ENCODE measurements at places on chromosomes 5 and 9.

GRCh38 chr5:99694884-99695283 lies 766.1 kb upstream of the CHD1 start:
- DNase-seq = no peak

GRCh38 chr5:177476531-177477233 lies 3.2 kb upstream of the DBN1 start:
- DNase-seq = no peak

- peak; percentile 5 for DNase-seq
These were observed 29.1 kb downstream of the CEL start for GRCh38 chr9:133090752-133091385.

- DNase-seq = no peak
These were observed 66.6 kb upstream of the HAND1 start for GRCh38 chr5:154544646-154545045.

DNA sequence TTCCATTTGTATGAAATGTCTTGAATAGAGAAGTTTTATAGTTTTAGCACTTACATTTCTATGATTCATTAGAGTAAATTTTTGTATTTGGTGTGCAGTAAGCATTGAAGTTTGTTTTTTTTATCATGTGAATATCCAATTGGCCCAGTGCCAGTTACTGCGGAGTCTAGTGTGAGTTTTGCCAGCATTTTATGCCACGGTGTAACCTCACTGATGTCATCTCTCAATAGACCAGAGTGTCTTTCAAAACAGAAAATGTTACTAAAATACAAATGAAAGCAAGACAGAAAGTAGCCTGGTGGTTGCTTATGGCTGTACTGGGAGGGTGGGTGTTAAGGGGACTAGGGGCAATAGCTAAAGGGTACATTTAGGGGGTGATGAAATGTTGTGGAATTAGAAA lies 62.8 kb downstream of the IPPK start:
- no peak for DNase-seq

GRCh38 chr5:126354858-126355731 lies 68.1 kb upstream of the GRAMD2B start:
- no peak for DNase-seq

DNA sequence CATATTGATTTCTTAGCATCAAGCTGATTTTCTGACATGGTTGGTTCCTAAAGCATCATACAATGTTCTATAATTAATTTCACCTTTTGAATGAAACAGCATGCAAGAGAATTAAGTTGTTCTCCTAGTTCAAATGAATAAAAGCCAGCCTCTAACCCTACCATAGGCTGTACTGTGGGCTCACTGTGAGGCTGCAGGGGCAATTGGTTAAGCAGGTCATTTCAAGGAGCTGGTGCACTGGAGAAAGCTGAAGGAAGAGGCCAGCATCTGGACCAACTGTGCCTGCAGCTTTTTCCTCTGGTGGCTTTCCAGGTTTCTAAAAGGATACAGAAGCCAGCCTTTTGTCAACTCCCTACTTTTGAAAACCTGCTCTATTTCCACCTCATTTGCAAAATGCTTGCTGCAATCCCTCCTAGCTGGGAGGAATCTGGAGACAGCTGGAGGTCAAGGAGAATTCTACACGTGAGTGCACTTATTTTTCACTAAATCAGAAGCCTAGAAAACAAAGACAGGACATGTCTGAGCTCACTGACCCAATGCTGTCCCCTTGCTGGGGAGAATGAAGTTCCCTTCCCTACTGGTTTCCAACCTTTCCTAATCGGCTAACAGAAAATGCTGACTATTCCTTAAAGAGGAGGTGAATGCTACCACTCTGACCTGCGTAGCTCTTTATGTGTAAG lies 158.9 kb downstream of the APBA1 start:
- DNase-seq = no peak

- peak; percentile 54 for DNase-seq
These were observed 138.8 kb upstream of the COL5A1 start for GRCh38 chr9:134502809-134503211.

DNA sequence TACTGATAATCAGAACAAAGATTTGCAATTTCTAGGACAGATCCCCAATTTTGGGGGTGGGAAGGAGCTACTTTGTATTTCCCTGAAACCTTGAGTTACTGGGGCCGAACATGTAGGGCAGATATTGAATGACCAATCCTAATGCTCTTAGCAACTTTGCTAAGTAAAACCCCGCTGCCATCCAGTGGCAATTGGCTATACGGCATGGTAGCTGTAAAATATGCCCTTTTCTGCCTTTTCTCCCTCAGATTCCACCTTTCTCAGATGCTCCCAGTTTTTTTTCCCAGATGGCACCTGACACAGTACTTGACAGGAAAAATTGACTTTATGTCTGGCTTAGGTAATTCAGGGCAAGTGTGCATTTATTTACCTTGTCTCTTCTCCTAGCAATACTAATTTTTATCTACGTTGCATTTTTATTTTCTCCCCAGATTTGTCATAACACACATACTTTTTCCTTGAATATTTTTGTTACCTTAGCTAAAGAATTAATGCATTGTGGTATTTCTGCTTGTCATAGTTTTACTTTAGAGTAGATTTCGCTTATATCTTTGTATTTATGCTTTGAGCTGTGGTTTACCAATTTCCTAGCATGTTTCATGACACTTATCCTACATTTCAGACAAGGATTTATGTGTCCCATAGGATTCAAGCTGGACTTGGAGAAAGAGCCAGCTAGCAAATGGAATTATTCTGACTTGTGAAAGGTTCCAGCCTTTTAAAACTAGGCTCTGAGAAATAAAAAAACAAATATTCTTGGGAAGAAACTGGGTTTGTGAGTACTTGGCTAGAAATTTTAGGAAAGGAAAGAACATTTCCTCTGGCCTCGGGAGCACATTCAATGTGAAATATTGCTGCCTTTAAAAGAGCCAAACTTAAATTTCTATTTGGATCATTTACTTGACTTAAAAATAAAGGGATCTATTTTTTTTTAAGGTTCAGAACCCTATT lies 37.4 kb downstream of the PIK3R1 start:
- peak; percentile 75 for DNase-seq

GRCh38 chr5:522116-522515 lies 2.1 kb downstream of the SLC9A3 start:
- no peak for DNase-seq

DNA sequence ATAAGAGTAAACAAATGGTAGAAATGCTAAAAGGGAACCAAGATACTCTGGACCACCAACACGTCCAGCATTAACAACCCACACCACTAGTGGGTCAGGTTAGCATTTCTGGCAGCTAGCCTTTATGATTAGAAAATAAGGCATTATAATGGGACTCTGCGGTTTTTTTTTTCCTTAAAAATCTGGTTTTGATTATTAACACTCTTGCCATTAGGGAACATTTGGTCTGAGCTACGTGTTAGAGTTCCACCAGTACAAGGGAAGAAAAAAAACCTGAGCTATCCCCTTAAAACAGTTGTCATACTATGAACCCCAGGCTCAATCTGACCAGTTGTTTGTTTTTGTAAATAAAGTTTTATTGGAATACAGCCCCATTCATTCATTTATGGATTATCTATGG lies 110.4 kb downstream of the NTRK2 start:
- DNase-seq = no peak

GRCh38 chr5:88290801-88291200 lies 22.2 kb upstream of the TMEM161B start:
- DNase-seq = no peak

DNA sequence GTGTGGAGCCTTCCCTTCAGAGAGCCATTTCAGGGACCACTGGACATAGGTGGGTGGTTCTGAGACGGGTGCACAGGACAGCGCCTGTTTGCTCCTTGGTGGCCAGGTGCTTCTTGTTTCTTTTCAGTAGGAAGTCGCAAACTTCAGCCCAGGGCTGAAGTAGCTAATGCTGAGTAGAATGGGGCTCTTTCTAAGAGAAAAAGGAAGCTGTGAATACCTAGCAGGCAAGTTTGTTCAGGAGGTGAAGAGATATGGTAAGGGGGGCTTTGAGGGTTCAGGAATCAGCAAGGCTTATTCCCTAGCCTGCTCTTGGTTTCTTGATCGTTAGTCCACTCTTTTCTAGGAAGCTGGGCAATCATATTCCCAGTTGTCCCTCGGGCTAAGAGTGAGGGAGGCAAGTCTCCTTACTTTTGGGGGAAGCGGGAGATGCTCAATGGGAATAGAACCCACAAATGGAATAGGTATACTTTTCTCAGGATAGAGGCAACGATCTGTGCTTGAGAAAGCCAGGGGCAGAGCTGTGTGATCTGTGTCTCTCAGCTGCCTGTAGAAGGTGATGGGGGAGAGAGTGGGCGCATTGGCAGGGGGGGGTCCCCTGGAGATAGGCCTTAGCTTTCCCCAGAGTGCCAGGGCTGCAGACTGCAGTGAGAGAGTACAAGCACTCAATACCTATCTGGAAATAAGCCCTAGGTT lies 1.9 kb upstream of the PURA start:
- no peak for DNase-seq

DNA sequence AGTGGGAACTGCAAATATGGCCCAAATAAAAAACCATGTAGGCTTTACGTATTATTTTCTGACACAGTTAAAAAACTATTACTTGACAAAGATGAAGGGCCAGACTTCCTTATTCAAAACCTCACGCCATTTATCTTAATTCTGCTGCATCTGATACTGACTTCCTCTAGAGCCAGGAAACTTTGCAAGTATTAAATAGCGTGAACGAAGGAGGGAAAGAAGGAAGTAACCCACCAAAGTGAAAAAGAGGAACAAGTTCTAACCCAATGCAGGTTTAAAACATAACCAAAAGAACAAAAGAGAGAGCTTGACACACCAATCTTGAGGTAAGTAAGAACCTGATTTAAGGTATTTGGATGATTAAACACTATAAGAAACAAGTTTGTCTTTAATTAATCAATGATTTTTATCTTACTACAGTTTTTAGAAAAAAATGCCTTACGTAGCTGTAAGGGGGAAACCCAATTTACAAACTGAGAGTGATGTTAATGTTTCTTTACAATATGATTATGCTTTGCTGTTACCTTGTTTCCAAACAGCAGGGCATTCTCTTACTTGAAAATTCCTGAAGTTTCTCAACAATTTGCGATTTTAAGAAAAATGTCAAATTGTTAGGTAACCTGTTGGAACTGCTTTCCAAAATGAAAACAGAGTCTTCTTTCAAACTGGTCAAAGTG lies at the start of gene GAPT:
GAPT (plus strand) TSS at position 220 of the 677 bp plus-strand sequence. CDS start 3,102 bp downstream, outside the sequence.
- no peak for DNase-seq

- no peak for DNase-seq
These were observed 9.1 kb downstream of the S1PR3 start for GRCh38 chr9:89000371-89000781.

DNA sequence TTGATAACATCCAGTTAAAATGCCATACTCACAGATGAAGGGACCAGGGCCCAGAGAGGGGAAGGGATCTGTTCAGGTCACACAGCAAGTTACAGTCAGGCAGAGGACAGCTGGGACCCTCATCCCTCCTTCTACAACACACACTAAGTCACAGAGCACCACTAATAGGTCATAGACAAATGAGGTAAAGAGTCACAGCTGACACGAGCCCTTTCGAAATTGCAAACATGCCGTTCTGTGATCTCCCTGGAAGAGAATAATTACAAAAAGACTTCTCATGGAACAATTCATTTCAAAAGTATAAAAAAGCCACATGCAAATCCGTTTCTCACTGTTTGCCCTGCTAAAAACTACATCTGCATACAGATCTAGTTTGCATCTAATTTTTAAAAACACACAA lies 15.5 kb downstream of the IGFBPL1 start:
- no peak for DNase-seq

All from iPS-NIHi11 (cell line).